ENCODE measurements at places on chromosomes 4 and X.

- no peak for DNase-seq
Observed at GRCh38 chr4:122542411-122543236, 78.2 kb downstream of the IL21 start.

- no peak for DNase-seq
Observed at GRCh38 chr4:8128100-8128856, 30.3 kb downstream of the ABLIM2 start.

DNA sequence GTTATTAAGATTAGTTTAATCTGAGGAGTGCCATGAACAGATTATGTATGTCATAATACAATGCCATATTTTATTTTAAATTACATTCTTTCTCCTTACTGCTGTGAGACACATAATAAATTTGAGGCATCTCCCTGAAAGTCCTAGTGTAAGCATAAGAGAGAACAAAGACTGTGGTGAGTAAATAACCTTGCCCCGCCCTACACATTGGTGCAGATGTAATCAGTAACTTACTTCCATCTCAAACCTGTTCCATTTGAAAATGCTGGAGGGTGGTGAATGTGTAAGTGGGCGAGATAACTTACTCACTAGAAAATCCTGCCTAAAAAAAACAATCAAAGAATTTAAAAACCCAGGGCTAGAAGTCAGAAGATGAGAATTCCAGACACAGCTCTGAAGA is 338.1 kb upstream of the SLIT2 start:
- DNase-seq = no peak

- DNase-seq = no peak
Observed at GRCh38 chr4:147340111-147340510, 140.8 kb upstream of the EDNRA start.

DNA sequence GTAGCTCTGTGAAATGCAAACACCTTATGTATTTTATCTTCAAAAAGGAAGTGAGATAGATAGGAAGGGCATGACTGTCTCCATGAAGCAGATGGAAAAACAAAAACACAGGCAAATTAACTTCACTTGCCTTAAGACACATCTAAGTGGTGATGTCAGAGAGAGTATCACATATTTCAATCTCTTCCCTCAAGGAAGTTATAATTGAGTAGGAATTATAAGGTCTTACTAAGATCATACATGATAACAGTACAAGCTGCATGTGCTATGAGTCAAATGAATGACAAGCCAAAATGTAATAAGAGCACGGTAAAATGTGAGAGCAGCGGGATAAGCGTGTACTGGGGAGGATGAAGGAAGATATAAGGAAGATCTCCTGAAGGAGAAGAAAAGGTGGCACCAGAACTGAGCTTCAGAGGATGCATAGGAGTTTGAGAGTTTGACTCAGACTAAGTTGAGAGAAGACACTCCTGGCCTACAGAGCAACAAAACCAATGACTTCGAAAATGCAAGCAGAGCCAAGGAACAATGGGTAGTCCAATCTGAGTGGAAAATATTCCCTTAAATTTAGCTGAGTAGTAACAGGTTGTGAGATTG is 43.3 kb upstream of the GALNT7 start:
- no peak for DNase-seq

DNA sequence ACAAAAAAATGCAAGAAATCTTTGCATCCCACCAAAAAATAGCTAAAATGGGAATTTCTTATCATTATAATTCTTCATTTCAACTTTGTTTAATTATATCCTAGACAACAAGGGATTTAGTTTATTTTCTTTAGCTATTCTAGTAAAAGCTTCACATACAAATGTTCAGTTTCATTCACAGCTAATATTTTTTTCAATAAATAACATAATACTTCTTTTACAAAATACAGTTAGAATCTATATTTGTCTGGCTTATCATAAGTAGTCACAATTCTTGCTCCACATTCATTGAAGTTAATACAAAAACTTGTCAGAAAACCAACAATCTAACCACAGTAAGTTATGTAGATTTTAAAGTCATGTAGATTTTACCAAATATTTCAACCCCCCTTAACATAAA is 414.4 kb downstream of the FAT4 start:
- no peak for DNase-seq

- no peak for DNase-seq
Observed at GRCh38 chr4:27006646-27007045, 146.0 kb downstream of the STIM2 start.
